Forelimb muscle (tissue), 1 donor: ENCODE measurements at places on chromosomes 13 and 19.

GRCh38 chr13:85993567-85993966, 194.3 kb upstream of the SLITRK6 start:
- no peak for DNase-seq

- DNase-seq = no peak
Measured at GRCh38 chr13:113907635-113908617, 44.0 kb upstream of the GAS6 start.

DNA sequence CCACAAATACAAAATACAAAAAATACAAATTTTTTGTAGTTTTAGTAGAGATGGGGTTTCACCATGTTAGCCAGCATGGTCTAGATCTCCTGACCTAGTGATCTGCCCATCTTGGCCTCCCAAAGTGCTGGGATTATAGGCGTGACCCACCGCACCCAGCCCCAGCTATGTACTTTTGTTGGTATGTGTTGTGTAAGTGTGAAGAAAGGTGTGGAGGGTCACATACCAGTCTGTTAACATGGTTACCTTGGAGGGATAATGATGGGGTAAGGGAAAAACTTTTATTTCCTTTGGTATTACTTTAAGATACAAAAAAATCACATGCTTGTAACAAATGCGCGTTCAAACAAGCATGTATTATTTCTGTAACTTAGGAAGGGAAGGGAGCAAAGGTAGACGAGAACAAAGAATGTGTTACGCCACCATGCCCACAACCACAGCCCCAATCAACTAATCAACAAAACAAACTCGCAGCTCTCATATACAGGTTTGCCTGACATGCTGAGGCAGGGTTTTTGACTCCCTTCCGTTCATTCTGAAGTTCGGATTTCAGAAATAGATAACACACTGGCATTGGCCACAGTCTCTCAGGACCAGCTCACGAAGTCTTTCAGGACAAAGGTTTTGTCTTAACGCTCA, 13.5 kb upstream of the VWA8 start:
- no peak for DNase-seq

- no peak for DNase-seq
Measured at GRCh38 chr19:52492201-52492993, 35.1 kb upstream of the ZNF808 start.
